ENCODE measurements at places on chromosomes 12 and 14.

DNA sequence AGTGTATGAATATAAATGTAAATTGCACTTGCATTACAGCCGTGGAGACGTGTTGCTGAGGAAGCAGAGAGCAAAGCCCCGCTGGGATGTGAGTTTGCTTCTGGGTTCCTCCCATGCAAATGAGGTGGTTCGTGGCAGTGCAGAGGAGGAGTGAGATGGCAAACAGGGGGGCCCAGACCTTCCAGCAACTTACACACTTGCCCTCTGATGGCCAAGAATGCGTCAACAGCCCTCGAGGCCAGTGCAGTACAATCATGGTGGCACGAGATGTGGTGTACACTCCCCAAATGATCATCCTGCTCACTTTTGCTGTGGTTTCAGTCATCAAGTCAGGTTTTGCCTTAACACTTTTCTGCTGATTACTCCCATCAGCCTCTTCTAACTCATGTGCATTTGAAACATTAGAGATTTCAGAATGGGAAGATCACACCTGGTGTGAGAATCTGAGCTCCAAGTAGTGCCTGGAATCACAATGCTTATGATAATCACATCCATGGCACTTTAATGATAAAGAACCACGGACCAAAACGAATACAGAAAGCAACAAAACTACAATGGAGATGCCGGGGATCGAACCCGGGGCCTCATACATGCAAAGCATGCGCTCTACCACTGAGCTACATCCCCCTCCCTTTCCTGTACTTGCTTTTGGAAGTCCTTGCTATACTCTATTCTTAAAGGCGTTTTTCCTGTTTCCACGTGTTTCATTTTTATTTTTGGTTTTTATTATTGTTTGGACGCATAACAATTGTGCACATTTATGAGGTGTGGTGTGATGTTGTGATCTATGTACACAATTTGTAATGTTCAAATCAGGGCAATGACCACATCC, 7.0 kb upstream of the UBC start:
- peak; percentile 81 for DNase-seq

DNA sequence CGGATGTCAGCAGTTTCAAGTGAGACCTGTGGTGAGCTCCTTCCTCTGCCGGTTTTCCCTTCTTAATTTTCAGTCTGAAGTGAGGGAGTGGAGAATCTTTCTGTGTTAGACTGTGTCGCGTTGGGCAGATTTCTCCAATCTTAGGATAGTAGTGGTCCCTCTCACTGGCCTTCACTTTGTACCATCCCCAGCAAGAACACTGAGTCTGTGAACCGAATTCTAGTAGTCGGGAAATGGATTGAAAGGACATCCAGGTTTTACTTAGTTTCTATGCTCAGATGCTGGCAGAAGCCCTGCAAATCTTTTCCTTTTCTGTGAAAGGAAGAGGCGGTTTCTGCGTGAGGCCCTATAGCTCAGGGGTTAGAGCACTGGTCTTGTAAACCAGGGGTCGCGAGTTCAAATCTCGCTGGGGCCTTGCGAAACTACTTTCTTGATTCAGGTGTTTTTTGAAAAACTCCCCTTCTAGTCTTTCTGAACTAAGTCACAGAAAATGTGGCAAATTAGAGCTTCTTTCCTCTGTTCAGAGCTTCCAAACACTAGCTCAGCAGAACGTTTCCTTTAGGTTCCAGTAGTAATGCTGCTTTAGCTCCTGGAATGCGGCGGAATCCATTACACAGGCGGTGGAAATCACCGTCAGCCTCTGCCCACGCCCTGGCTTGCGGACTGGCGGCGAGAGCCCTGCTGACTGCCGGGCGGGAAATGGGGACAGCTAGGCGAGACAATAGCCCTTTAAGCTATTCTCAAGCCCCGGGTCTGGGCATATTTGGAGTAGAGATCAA, 2.8 kb upstream of the RNASE4 start:
- DNase-seq = peak; percentile 89

DNA sequence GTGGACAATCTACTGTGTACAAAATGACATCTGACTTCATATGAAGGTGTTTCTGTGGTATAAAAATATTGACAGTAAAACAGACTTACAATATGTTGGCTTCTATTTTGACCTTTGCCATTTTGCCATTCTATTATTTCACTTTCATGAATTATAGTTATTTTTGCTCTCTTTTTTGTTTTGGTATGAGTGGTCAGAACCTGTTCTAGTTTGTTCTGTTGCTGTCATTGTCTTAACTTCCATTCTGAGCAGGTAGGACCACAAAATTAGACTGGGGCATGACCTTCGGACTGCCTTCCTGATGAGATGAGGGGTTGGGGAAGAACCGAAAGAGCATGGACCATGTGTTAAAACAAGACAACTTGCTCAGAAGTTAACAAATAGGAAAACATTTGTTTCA, 36.5 kb upstream of the IFNG-AS1 start:
- DNase-seq = no peak

- no peak for DNase-seq
Measured at GRCh38 chr12:42308390-42308789, 17.5 kb downstream of the ZCRB1 start.

DNA sequence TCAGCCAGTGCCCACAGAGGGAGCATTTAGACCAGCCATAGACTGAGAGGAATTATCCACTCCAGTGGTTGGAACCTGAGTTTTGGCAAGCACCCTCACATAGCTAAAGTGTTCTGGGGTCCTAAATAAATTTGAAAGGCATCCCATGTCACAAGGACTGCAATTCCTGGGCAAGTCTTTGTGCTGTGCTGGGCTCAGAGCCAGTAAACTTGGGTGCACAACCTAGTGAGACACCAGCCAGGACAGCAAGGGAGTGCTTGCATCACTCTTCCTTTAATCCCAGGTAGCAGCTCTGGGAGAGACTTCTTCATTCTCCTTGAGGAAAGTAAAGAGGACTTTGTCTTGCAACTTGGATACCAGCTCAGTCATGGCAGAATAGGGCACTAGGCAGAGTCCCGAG, 142.0 kb upstream of the FSCB start:
- no peak for DNase-seq

- peak; percentile 55 for DNase-seq
Measured at GRCh38 chr14:74302152-74302628, 544 bp downstream of the ABCD4 start.

- no peak for DNase-seq
Measured at GRCh38 chr14:93146119-93146518, 30.4 kb upstream of the ITPK1 start.

DNA sequence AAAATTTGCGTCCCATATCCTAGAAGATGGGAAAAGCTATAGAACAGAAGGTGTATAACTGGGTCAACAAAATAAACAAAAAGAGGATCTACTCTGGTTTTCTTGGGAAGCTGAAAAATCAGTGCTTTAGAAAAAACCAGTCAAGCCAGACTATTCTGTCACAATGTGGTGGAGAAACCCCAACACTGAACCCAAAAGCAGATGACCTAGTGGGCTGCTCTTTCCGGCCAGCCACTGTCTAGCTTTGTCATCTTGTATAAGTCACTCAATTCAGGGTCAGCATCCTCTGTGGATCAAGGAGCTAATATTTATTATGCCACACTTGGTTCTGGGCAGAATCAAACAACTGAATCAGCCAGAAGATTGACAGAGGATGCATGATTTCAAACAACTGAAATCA, 26.6 kb upstream of the TMCC3 start:
- DNase-seq = no peak

GRCh38 chr14:103451401-103451800, 66.2 kb downstream of the MARK3 start:
- DNase-seq = no peak

DNA sequence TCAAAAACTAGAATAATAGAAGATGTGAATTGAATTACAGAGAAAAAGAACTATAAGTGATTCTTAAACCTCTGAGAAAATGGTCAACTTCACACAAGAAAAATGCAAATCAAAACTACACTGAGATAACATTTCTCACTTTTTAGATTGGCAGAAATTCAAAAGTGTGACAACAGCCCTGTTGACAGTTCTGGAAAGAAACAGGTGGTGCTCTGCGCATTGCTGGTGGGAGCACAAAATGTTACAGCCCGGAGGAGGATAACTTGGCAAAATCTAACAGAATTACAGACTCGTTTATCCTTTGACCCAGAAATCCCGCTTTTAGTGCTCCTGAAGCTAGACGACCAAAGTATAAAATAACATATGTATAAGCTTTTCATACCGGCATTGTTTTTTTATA, 222.5 kb upstream of the CNTN1 start:
- no peak for DNase-seq

DNA sequence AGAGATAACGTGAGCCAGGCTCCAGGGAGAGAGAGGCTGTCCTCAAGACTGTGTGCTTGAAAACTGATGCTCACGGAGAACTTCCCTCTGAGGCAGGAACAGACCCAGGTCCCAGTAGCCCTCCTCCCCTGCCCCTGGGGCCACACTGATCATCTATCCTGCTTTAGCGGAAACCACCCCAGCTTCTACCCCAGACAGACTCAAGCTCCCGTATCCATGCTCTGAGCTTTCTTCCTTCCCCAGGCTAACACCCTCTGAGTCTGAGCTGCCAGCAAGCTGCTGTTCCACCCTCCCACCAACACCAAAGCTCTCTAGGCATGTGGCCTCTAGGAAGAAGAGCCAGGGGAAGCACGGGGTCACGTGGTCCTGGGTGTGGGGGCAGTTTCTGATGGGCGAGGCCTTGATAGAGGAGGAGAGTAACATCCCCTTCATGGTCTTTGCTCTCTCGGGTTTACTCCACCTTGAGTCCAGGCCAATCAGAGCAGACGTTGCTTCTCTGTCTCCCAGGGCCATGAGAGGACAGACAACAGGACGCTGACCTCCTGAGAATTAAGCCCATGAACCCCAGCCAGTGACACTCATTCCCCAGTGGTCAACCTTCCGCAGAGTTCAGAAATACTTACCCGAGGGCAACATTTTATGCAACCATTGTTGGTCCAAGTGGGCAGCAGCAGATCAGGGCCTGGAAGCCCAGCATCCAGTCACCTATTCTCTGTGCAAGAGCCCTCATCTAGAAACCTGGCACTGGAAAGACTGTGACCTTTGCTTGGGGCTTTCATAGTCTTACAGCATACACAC, 1.4 kb downstream of the PCK2 start:
- DNase-seq = no peak

DNA sequence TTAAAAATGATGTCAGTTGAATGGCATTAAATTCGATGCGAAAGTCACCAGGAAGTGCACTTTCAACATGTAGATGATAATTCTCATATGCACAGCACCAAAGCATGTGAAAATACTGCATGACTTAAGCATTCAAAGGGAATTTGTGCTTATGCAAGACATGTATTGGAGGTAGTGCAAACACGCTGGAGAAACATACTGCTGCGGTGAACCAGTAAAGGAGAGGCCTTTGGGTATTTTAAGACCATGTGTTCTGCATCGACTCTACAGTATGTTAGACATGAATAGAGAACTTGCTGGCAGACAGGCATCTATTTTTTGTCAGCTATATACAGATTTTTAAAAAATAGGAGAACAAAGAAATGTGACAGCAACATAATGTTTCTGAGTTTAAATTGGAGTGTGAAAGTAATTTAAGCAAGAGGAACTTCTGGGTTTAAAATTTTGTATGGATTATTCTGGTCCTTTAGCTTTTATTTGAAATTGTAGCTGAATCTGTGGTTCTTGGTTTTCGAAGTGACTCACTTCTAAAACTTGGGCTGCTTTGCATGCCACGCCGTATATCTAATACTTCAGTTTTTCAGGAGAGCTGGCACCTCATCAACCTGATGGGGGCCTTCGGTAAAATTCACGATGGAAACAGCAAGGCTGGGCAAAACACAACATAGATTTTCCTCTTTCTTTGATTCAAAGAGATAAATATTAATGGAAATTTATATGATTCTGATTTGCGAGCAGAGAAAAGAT, 408.7 kb downstream of the APAF1 start:
- DNase-seq = no peak

- DNase-seq = no peak
Measured at GRCh38 chr12:96769400-96769799, 137.7 kb upstream of the NEDD1 start.

DNA sequence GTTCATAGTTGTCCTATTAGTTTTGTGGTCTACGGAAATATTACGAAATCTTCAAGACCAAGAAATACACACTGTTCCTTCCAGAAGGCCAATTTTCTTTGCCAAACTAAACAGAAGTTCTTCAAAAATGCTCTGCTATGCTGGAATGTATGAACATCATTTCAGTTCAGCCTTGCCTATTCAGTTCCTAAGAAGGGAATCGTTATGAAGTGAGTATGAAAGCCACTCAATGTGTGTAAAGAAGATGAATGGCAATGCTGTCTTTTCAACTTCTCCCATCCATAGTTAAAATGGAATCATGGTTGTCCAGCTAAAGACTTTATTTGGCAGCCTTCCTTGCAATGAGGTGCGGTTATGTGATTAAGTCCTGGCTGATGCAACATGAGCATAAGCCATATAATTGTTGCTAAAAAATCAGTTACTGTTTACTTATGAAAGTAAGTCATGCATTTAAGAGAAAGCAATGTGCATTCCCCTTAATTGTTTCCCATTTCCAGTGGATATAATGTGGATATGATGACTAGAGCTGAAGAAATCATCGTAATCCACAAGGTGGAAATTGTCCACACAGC, 73.8 kb upstream of the PTPRR start:
- DNase-seq = peak; percentile 56

DNA sequence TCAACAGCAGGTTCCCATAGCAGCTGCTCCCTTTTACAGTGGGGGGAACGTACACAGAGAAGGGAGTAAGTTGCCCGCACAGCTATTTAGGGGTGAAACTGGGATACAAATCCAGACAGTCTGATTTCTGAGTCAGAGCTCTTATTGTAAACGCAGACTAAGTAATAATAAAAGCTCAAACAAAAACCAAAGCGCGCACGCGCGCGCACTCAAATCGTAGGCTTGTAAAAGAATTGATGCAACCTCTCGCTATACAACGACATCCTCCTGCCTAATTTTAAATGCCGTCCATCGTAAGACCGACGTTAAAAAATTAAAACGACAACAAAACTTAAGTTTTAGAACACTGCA, 747 bp upstream of the DACT1 start:
- peak; percentile 70 for DNase-seq

DNA sequence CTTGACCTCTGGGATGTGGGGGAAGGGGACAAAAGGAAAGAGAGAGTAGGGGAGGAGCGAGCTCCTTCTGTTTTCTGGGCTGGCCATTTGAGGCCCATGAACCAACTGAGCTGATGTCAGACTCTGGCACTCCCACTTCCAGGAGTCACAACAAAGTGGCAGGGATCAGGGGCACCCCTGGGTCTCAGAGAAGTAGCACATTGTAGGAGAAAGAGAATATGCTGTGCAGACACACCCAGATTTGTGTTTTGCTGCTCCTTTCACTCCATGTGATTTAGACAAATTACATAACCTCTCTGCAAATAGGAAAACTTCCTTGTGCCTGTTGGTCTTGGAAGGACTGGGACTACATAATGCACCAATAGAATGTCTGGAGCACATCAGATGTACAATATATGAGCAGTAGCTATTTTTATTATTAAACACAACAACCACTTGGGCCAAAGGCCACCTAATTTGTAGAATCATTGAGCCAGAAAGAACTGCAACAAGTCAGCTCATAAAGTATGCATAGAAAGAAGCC, 265.5 kb downstream of the ZFP36L1 start:
- no peak for DNase-seq

- peak; percentile 4 for DNase-seq
Measured at GRCh38 chr12:3580094-3580749, 89.2 kb downstream of the PRMT8 start.
